HS-5 (cell line): ENCODE measurements at places on chromosomes 16 and 17.

DNA sequence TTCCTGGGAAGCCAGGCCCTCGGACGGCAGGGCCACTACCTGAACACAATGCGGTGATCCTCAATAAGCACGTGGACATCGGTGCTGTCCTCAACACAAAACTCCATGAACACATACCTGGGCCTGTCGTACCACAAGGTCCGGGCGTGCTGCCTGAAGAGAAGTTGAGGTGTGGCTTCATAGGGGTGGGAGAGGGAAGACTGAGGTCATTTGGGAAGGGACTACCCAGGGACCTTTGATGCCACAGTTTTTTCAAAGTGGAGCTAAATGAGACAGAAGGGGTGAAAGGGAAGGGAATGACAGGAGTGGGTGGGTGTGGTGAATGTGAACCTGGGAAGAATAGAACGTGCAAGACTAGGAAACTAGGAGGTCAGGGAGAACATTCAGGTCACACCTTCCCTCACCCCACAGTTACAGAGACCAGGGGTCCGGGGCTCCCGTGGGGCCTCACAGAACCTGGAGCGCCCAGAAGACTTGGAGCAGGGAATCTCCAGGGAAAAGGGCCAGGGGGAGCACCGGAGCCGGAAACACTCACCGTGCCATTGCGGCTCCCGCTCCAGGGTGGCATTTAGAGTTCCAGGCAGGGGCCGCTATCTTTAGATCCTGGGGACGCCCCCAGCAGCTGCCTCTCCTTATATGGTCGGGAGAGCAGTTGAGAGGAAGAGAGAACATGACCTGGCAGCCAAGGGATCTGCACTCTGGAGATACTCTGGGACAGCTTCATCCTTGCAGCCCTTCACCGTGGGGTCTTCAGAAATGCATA, at the start of gene PTGES3L:
PTGES3L (minus strand) TSS at position 570 of the 763 bp plus-strand sequence; CDS start at position 543, 27 bp downstream.
- no peak for DNase-seq

GRCh38 chr16:22614271-22614947, 103.7 kb downstream of the NPIPB5 start:
- DNase-seq = no peak

DNA sequence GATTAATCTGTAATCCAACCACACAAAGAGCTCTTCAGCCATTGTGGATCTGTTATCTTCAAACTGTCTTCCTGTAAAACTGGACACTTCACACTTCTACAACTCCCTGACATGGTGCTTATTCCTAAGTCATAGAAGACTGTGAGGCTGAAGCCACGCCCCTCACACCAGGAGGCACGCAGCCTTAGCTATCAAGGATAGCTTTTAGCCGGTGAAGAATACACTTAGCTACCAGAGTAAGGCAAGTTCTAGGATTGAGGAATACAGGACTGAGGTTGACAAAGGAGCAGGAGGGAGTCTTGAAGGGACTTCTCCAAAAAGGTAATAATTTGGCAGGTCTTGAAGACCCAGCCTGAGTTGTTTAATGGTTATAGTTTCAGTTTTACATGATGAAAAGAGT, 79.8 kb upstream of the GAS7 start:
- no peak for DNase-seq

DNA sequence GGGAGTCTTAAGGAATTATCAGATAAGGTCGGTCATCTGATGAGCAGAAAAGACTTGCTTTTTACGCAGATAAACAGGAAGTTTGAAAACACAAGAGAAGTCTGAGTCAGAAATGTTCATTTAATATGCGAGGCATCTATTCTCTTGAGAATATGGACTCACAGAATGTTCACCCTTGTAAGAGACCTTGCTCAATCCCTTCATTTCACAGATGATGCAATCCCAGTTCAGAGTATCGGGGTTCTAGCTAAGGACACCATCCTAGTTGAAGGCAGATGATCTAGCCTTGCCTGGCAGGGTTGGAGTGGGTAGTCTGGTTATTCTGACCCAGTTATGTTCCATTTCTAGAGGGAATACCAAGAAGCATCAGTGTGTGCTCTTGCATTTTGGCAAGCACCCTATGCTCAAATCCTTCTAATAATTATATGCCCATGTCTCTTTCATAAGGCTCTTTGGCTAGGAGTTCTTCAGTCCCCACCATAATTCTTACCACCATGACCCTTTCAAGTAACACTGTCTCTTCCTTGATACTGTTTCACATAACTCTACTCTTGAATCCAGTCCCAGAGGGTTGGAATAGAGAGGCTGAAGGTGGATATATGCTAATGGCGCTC, 42.5 kb downstream of the YPEL2 start:
- DNase-seq = no peak

DNA sequence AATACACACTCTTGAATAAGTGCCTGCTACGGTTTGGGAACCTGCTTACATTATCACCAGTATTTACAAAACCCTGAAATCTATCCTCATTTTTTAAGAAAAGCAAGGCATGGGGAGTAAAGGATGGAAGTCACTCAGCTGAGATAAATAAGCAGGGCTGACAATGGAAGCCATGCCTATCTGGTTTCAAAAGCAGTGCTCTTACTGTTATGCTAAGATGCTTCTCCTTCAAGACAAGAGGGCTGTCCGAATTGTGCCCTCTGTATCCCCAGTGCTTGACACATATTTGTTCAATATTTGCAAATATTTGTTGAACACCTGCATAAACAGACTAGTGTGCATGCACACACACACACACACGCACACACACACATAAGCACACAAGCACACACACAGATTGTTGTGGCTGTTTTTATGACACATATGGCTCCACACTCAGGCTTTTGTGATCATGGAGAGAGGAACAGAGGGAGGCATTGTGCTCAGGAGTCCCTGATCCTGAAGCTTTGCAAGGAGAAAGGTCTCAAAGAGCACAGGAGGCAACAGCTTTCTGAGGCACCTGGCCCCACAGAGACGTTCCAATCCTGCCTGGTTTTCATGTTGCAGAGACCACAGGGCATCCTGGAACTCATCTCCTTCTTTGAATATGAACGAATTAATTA, 401.6 kb upstream of the CDH11 start:
- DNase-seq = no peak

DNA sequence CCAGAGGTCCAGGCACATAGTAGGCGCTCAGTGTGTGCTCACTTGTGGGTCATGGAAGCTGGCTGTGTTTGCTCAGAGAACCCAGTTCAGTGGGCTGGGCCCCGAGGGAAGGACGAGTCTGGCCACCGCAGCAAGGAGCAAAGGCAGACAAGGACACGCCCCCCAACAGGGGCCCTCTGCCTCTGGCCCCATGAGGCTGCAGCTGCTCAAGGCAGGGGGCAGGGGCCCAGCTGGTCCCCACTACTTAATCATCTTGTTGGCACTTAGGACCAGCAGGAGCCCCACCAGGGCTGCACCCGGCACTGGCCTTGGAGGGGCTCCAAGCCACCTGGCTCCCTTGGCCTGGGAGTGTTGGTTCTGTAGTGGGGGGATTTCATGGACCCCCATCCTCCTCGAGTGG, 16.1 kb downstream of the KCNJ12 start:
- DNase-seq = no peak

GRCh38 chr17:77995146-77995852, 36.8 kb downstream of the TNRC6C start:
- no peak for DNase-seq

DNA sequence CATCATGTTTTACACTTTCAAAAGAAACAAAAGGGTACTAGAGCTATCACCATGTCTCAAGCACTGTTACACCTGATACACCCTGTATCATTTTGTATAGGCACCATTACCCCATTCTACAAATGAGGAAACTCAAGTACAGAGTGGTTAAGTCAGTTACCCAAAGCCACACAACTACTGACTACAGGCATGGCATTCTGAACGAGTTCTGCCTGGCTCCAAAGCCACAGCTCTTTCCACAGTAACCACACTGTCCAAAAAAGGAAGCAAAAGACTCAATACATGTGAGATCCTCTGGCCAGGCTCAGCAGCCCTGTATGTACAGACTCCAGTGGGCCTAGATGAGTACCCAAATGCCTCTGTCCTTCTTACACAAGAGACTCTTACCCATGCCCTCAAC, 4.7 kb downstream of the DYNC1LI2 start:
- no peak for DNase-seq

DNA sequence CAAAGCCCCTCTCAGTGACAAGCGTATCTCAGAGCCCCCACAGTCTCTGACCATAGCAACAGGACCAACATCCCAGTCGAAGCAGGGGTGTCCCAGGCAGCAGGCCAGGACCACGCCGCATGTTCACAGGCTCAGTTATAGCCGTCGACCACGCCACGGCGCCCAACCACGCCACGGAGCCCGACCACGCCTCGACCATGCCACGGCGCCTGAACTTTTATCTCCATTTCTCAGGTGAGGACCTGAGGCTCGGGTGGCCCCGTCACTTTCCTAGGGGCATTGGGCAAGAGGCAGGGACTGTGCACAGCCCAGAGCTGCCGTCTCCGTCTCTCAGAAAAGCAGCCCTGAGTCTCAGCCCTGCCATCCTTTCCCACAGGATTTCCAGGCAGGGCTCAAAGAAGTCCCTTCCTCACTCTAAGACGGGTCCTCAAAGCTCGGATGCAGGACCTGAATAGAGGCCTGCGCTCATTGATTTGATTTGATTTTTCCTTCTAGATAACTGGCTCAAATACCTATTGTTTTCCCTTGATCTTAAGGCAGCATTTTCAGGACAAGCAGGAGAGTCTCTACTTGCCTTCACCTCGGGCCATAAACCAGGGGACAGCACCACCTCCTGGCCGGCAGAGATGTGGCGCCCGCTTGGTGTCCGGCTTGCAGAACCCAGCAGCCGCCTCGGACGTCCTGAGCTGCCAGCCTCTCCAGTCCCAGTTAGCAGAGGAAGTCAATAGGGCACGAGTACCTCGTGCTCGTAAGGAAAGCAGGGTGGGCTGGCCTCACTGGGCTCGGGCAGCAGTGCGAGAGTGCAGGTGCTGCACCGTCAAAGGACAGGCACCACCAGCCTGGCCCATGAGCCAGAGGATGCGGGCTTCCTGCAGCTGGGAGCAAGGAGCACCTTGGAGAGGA, 38.8 kb downstream of the C16orf95 start:
- DNase-seq = no peak

DNA sequence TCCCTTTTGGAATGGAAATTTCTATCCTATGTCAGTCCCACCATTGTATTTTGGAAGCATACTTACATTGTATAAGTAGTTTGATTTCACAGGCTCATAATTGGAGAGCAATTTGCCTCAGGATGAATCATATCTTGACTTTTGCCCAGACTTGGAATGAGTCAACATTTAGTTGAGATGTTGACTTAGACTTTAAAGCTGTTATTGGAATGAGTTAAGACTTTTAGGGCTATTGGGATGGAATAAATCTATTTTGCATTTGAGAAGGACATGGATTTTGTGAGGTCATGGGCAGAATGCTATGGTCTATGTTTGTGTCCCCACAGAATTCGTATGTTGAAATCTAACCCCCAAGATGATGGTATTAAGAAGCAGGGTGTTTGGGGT, 12.2 kb upstream of the ZNF594 start:
- peak; percentile 52 for DNase-seq

GRCh38 chr16:14958323-14958600, 16.6 kb upstream of the PDXDC1 start:
- no peak for DNase-seq

DNA sequence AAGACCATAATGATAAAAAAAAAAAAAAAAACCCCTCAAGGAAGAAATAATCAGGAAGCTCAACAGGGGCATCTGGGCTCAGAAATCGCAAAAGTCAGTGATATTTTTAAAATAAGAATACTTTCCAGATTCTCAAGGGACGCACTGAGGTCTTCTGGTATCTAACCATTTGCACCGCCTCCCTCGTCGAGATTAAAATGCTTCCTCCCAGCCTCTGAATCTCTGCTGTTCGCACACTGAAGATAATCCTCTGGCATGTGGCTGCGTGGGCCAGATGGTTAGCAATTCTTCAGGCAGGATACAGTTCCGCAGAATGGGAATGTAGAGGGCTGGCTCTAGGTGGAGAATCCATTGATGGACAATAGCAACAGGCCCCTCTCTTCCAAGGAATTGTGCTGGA, 211.7 kb upstream of the CDH5 start:
- no peak for DNase-seq

GRCh38 chr17:27403480-27404005, 52.7 kb upstream of the KSR1 start:
- DNase-seq = no peak
